ENCODE measurements at places on chromosomes 5 and 9.

DNA sequence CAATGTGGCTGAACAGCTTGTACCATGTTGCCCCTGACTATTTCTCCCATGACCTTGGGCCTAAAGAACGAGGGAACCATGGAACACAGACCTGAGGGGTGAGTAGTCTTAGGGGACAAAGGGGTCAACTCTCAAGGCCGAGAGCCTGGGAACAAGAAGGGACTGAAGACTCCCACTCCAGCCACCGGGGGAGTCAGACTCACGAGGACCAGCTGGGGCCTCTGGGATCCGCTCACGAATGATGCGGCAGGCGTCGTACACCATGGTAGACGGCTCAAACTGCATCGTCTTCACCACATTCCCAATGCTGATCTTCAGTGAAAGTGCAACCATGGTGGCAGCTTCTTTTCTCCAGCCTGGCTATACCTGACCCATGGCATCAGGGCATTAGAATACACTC, 6.6 kb downstream of the TLN1 start:
- DNase-seq: no peak

DNA sequence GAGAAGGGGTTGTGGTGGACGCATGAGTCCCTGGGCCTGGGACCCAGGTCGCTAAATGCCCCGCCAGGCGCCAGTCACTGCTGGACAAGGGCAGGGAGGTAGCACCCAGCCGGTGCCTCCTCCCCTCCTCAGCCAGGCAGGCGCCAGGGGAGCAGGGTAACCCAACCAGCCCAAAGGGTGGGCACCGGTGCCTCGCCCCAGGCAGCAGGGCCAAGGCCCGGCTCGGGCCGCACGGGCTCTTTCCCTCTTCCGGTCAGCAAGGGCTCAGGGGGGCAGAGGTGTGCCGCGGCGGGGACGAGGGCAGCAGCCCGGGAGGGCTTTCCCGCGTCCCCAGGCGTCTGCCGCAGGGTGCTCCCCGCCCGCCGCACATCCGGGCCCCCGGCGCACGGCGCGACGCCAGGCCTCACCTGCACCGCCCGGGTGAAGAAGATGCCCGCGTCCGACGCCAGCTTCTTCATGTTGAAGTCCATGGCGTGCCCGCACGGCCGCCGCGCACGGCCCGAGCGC, 393 bp downstream of the SH3GLB2 start:
- peak; percentile 74 for DNase-seq

GRCh38 chr9:135526089-135526729, 5.0 kb downstream of the LCN1 start:
- no peak for DNase-seq

GRCh38 chr5:176550275-176550831, 1.2 kb downstream of the CDHR2 start:
- peak; percentile 43 for DNase-seq

- DNase-seq: no peak
Observed at GRCh38 chr9:87880683-87881082, 2.0 kb upstream of the SPATA31E1 start.

GRCh38 chr9:33466565-33467495, 6.9 kb downstream of the NOL6 start:
- peak; percentile 60 for DNase-seq

DNA sequence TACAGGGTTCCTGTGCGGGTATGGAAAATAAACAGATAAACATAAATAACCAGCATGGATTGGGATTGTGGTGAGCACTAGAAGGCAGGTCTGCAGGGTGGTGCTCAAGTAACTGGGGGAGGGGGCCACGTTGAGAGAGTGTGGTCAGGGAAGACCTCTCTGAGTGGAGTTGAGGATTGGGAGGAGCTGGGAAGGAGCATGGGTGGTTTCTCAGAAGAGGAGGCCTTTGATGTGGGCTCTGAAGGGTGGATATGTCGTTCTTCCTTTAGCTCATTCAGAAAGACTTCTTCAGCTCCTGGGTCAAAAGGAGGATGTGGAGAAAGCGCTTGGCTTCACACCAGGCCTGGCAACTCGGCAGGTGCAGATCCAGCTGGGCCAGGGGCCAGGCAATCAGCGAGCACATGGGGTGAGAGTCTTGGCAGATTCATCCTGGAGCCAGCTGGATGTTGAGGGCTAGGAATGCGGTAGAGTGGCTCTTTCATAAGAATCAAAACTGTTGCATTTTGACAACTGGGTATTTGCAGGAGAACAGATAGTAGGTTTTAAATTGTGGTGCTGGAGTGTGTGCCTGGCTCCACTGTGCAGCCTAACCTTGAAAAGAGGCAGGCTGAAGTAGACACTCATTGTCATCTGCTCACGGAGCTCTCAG, 71.7 kb downstream of the PCSK5 start:
- no peak for DNase-seq

DNA sequence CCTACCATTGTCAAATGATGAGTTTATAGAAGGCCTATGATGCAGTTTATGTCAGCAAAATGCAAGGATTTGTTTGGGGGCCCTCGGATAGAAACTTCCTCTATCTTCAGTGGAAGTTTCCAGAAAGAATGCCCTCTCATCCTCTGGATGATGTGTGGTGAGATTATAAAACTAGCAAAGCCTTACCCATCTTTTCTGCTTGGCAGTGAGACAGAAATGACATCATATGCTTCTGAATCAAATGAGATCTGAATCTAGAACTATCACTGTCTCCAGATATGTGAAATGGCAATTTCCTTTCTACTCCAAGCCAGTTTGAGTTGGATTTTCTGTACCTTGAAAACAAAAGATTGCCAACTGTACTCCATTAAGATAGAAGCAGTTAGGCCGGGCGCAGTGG, 60.4 kb upstream of the CKMT2 start:
- no peak for DNase-seq

DNA sequence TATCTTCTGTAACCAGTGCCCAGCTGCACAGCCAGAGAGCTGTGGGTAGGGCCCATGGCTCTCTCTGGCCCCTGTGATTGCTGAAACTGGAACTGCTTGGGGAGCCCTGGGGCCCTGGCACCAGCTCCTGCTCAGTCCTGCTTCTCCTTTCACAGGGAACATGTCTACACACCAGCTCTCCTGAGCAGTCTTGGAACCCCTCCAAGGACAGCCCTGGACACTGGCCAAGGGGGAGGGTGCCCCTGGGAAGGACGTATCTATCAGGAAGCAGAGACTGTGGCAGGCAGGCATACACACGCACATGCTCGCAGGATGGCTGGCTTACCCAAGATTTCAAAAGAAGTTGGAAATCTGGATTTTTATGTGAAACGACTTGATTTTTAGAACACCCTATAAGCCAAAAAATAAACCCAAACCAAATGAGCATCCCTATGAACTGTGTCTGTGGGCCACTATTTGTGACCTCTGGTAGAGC, 8.8 kb upstream of the TRAF1 start:
- DNase-seq: peak; percentile 44

DNA sequence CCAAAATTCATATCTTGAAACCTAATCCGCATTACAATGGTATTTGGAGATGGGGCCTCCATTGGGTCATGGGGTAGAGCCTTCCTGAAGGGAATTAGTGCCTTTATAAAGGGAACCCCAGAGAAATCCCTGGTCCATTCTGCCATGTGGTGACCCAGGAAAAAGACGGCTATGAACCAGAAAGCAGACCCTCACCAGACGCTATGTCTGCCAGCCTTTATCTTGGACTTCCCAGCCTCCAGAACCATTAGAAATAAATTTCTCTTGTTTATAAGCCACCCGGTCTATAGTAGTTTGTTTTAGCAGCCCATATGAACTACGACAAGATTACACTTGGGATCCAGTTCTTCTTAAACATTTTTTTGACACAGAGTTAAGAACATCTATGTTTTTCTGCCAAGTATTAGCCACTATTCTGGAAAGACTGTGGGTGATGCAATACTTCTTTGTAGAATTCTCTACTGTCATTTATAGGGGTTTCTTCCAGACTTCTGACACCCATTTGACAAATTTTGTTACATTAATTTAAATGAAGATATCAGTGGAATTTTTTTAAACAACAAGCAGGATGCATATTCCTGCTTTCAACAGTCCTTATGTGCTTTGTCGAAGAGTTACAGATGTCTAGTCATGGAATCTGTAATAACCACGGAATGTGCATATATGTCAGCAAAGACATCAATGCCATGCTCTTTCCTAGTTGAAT, 572.4 kb downstream of the NR2F1-AS1 start:
- no peak for DNase-seq

DNA sequence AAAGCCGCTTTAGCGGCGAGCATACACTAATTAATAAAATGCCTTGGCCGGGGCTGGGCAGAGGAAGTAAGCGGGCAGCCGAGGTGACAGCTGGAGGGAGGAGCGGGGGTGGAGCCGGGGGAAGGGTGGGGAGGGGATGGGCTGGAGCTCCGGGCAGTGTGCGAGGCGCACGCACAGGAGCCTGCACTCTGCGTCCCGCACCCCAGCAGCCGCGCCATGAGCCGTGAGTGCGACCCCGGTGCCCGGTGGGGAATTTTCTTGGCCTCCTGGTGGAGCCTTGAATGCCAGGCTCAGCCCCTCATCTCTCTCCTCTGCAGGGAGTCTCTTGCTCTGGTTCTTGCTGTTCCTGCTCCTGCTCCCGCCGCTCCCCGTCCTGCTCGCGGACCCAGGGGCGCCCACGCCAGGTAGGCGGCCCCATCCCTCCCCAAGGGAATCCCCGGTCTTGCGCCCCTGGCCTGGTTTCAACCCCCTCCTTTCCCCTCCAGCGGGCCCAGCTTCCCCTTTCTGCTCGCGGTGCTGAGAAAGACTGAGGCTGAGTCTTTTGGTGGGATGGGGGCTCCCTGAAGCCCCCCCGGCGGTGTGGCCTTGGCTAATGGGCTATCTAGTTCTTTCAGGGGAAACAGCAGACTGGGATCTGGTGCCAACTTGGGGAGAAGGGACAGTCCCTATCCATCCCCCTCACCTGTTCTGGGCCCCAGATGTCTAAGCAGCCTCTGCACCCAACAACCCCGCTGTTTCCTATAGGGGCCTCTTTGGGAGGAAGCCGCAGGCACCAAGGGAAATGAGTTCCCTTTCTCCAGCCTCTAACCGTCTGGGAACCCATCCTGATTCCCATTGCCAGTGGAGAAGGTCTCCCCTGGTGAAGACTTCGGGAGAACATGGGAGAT, at the start of gene PTGS1:
PTGS1 (plus strand) TSS at position 156 of the 887 bp plus-strand sequence; CDS start at position 217, 61 bp downstream.
- DNase-seq: peak; percentile 49

DNA sequence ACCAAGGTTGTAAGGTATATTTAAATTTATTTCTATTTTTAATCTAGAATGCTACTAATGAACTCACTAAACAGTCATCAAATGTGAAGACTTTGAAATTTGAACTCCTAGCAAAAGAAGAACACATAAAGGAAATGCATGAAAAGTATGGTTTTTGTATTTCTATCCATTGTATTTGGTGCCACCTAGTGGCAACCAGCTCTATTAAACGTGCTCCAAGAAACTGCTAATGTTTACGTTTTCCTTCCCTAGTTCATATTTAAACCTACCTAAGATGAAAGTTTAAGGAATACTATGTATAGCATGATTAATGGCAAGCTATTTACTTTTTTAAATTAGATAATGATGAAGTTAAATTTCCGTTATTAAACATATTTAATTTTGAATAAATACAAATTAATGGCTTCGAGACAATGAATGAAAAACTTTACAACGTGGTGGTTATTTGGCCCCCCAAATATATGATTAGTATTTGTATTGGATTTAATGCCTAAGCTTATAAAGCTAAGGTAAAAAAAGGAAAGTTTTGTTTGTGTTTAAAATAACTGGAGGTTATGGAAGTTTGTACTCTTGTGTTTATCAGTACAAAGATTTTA, 115.9 kb upstream of the SH3GL2 start:
- DNase-seq: peak; percentile 55

GRCh38 chr9:86368871-86369521, 14.8 kb upstream of the TUT7 start:
- DNase-seq: no peak

DNA sequence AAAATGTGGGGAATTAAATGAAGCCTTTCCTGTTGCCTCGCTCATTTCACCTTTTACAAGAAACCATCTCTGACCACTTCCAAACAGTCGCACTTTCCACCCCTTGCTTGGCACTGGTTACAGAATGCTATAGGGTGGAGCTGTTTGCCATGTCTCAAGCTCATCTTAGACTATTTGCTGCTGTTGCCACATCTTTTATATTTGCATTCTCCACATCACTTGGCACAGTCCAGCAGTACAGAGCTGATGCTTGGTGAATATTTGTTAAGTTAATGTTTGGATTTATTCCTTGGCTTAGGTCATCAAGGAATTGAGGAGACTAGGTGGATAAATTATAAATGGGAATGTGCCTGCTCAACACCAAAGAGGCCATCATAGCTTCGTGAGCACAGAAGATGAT, 53.2 kb downstream of the GNA14 start:
- DNase-seq: no peak

DNA sequence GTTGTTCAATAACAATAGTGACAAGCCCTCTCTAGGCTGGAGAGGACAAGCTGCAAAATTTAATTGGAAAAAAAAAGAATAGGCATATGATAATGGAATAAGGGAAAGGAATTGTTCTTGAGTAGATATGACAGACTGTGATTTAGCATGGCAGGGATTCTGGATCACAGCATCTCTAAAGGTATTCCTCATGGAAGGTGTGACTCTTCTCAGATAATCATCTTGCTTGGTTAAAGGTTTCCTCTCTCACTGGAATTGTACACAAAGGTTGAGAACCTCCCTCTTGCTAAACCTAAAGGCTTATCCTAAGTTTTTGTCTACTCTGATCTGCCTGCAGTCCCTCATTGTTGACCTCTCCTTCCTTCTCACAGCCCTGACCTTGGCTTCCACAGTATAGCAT, 31.6 kb downstream of the ELOVL7 start:
- DNase-seq: no peak

DNA sequence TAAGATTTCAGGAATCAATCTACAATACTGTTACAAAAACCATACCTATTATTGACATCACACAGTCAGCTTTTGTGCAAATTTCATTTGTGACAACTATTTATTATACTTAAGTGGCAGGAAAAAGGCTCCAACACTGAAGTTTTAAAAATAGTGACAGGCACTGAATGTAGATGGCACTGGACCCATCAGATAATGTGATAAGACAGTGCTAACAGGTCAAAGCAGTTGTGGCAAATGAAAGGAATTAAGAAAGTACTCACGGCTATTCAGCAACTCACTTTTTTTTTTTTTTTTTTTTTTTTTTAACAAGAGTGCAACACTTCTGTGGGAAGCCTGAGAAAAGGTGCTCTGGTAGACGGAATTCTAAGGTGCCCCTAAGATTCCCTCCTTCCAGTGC, 115.0 kb upstream of the MEF2C start:
- no peak for DNase-seq

DNA sequence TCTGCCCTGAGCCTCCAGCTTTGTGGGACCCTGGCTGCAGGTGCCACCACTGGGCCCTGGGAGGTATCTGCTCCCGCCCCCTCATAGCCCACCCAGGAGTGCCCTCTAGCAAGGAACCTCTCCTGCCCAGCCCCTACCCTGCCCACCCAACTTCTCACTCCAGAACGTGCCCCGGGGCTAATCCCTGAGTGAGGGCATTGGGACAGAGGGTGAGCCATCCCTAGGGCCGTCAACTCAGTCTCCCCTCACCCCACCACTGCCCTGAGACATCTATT, 2.7 kb upstream of the RASGEF1C start:
- DNase-seq: no peak

GRCh38 chr9:15205632-15206420, 101.2 kb downstream of the TTC39B start:
- DNase-seq: no peak

GRCh38 chr5:157189223-157189622, 8.6 kb downstream of the ITK start:
- DNase-seq: no peak

- no peak for DNase-seq
Observed at GRCh38 chr9:84493284-84493947, 152.9 kb upstream of the SLC28A3 start.

GRCh38 chr5:132425975-132426524, 56.5 kb downstream of the SLC22A5 start:
- DNase-seq: no peak
